AG04450 (cell line): ENCODE measurements at places on chromosomes 5 and 9.
A peak's percentile ranks its signal among the peaks of the same experiment; 100 is the strongest.

DNA sequence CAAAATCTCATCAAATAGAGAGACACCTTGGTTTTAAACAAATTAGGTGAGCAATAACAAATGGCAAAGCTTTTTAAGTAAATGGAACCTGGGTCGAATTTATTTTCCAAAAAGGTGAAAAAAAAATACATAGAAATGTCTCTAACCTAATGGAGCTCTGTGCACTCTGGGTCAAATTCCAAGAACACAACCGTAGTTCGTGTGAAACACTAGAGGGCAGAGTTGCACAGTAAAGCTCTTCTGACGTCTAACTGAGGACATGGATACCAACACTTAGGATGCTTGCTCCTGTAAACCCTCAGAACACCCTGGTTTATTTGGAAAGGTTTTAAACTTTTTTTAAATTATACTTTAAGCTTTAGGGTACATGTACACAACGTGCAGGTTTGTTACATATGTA lies 18.9 kb downstream of the MARCHF11 start:
- DNase-seq, result peak; percentile 10

GRCh38 chr9:91164724-91165520 lies 196.8 kb downstream of the AUH start:
- peak; percentile 97 for DNase-seq

- DNase-seq, result no peak
Measured at GRCh38 chr9:8564960-8565359, 765.4 kb upstream of the DMAC1 start.

DNA sequence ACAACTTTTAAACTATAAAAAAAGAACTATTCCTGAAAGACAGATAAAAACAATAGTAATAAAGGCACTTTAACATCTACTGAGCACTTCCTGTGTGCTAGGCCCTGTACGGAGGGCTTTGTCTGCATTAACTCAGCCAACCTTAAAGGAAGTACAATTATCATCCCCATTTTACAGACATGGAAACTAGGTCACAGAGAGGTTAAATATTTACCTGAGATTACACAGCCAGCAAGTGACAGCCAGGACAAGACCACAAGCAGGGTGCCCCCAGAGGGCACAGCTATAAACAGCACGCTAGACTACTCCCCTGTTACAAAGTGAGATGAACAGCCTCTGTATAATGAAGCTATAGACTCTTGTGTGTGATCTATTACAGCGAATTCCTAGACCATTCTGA lies 25.5 kb downstream of the DDX31 start:
- no peak for DNase-seq

DNA sequence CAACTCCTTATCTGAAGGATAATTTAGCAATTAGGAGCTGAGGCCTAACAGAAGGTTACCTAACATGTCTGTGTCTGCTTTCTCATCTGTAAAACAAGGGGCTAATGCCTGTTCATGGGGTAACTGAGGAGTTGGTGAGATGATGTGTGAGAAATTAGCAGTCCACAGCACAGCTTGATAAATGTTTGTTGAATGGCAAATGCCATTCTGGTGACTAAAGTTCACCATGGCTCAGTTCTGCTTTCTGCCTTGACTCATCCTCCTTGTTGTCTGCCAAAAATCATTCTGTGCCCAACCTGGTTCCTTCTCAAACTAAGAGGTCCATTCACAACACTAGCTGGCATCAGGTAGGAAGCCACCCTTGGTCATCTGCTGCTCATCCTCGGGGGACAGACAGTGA lies 552.0 kb upstream of the KLF4 start:
- no peak for DNase-seq
